Vagina (tissue), 2 donors: ENCODE measurements at places on chromosomes 4 and X.

DNA sequence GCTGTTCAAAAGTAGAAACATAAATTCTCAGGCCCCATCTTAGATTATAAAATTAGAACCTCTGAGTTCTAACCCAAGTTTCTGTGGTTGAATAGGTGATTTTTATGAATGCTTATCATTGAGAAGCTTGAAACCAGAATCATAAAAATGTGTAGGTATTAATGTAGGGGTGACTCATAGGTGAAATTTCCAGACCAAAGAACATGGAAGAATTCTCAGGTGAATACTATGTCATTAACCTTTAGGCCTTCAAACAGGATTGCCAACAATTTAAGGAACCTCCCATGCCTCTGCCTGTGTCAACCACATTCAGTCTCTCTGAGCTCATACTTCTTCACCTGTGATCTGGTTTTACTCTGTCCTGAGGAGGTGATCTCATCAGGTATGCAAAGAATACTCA is 177.8 kb downstream of the NPFFR2 start:
- no peak for DNase-seq

- no peak for DNase-seq
These were observed 124.0 kb downstream of the PRDM5 start for GRCh38 chr4:120798570-120798969.

DNA sequence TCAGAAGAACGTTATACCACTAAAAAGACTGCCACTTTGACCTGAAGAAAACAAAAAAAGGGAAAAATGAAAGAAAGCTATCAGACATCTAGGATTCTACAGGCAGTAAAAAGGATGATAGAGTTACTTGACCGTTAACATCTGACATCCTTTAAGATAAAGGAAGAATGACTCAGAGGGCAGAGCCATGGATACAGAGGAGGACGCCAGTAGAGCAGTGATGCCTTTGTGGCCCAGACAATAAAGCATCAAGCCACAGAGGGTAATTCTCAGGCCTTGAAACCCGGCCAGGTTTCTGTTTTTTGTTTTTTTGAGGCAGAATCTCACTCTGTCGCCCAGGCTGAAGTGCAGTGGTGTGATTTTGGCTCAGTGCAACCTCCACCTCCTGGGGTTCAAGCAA is 9.5 kb upstream of the BEX1 start:
- no peak for DNase-seq

DNA sequence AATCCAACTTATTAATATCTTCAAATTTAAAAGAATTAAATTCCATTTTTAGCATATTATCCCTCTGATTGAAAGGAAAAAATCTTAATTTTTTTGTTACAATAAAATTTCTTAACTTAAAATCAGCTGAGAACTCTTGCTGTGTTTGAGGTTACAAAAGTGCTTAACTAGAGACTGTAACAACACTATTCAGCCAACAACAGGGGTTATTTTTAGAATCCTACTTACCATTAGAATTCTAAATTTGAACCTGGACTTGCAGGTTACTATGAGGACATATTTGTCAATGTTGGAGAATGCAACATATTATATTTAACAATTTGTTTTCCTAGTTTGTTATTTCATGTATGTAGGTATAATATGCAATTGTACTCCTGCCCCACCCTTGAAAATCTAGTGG is 238.1 kb upstream of the CXXC4 start:
- no peak for DNase-seq

- DNase-seq, result no peak
These were observed 577.0 kb downstream of the FAT4 start for GRCh38 chr4:125891597-125892258.

DNA sequence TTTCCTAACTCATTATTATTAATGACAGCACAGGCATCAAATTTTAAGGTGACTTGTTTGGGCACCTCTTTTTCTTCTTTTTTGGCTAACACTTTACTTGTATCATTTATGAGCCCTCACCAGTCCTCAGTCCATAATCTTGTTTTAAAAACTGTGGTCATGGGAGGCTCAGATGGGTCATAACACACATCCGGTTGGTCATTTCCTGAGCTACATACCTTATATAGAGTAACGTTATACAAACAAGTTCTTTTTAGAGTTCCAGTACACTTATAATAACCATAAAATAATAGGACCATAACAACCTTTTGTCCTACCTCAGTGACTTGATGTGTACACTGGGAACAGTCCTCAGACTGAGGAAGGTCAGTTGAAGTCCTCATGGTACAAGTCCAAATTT is 21.1 kb upstream of the PLS3 start:
- no peak for DNase-seq

DNA sequence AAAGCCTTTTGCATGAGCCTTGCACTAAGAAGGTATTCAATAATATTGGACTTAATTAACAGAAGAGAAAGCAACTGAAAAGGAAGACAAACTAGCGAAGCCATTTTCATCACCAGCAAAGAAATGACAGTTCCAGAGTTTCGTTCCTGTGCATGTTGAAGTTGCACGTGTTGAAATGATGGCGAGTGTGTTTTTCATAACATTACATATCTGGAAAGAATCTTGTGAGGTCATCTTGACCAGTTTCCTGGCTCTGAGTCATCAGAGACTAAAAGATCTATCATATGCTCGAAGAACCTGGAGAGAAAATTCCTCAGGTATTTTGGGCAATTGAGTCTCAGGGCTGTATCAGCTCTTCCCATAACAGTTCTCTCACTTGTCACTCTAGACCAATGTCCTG is 106.2 kb upstream of the MAML3 start:
- no peak for DNase-seq

DNA sequence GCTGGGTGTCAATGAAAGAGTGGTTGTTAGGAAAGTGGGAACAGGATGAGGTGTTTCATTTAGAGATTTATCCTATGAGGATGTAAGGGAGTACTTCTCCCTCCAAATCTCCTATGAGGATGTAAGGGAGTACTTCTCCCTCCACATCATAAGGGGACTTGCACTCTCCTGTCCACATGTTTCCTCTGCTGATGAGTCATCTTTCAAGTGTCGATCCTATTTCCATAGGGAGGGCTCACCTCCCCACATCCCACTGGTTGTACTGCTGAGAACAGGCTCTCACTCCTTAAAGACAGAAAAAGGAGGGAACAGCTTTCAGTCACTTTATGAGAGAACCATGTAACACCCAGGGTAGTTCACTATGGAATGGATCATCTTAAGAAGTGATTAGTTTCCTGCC is 65.0 kb downstream of the INPP4B start:
- DNase-seq, result no peak

DNA sequence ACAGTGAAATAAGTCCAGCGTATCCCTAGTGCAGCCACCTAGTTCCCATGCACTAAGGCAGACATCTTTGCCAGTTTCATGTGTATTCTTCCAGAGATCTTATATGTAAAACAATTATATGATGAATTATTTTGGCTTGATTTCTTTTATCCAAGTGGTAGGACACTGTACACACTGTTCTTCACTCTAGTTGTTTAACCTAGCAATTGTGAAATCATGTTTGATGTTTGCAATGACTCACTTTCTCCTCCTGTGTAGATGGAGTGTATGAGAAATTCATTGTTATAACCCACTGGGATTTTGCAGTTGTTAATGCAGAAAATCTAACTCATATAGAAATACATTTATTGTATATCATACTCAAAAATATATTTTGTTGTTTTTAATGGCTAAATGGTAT is 17.5 kb upstream of the TBC1D1 start:
- DNase-seq, result no peak

DNA sequence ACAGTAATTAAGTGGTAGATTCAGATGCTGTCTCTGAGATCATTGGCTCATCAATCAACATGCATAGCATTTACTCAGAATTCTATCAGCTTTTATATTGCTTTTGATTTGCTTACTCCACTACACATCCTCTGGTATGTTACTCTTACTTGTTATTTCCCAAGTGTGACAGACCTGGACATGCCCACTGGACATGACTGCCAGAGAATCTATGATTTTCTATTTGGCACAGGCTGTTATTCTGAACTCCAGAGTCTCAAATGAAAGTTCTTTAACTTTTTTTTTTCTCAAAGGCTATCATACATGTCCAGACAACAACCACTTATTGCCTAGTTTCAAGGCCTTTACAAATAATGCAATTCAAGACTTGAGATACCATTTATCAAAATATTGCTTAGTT is 116.1 kb upstream of the ARHGAP24 start:
- DNase-seq, result no peak

GRCh38 chr4:140719686-140720085 is 36.5 kb downstream of the TBC1D9 start:
- DNase-seq, result no peak

- DNase-seq, result no peak
These were observed 187.6 kb downstream of the RAPGEF2 start for GRCh38 chr4:159290321-159291030.

DNA sequence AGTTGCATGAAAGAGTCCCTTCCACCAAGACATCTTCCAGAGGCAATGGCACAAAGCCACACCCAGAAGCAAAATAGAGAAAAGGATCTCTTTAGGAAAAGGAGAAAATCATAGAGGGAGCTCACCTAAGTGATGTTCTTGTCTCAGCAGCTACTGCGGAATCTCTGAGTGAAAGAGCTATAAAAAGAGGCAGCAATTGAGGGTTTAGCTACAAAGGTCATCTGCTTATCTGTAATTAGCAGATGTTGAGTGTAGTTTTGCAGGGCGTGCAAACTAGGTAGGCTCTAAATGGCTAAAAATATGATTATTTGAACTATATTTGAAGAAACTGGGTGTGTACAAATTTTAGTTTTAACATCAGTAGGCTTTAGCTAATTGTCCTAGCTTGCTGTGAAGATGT is 276.0 kb downstream of the HS3ST1 start:
- no peak for DNase-seq

DNA sequence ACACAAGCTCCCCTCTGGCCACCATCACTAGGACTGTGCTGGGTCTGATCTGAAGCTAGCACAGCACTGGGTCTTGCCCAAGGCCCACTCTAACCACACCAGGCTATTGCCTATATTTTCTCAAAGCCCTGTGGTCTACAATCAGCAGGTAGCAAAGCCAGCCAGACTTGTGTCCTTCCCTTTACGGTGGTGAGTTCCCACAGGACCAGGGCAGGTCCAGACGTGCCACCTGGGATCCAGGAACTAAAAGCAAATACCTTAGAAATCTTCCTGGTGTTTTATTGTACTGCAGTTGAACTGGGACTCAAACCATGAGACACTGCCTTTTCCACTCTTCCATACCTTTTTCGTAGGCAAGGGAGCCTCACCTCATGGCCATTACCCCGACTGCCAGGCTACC is 9.0 kb upstream of the MAGEC2 start:
- no peak for DNase-seq

GRCh38 chrX:23783589-23784469 is 856 bp downstream of the SAT1 start:
- no peak for DNase-seq

- DNase-seq, result no peak
These were observed 994.9 kb upstream of the SLIT2 start for GRCh38 chr4:19256823-19257222.

DNA sequence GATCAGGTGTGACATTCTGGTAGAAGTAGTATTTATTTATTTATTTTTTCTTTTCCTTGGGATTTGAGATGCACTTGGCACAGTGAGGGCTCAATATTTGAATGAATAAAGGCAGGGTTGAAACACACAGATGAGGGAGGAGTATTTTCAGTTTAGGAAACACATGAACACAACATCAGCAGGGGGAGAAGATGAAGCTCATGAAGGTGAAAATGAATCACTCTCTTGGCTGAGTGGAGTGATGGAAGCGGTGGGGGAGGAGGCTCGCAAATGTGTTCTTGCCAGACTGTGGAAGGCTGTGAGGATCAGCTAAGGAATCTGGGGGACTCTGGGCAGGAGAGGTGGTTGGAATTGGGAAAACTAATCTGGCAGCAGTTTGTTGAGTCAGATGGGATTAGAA is 55.3 kb downstream of the ARHGAP10 start:
- no peak for DNase-seq

DNA sequence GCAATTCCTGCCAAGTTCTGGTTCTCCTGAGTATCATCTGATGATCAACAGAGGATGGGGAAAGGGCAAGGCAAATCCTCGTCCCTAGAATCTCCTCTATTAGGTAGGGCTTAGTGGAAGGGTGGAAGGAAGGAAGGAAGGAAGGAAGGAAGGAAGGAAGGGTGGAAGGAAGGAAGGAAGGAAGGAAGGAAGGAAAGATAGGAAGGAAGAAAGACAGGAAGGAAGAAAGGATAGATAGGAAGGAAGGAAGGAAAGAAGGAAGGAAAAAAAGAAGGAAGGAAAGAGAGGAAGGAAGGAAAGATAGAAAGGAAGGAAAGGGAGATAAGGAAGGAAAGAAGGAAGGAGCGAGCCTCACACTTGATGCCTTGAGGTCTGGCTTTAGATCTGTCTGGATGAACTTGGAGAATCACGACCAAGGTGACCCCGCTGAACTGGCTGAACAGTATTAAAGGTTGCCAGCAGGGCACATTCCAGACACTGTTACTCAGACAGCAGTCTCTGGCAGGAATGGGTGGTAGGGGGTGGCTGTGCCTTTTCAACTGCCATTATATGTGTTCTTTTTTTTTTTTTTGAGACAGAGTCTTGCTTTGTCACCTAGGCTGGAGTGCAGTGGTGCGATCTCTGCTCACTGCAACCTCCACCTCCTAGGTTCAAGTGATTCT is 57.1 kb downstream of the MAP7D2 start:
- no peak for DNase-seq

DNA sequence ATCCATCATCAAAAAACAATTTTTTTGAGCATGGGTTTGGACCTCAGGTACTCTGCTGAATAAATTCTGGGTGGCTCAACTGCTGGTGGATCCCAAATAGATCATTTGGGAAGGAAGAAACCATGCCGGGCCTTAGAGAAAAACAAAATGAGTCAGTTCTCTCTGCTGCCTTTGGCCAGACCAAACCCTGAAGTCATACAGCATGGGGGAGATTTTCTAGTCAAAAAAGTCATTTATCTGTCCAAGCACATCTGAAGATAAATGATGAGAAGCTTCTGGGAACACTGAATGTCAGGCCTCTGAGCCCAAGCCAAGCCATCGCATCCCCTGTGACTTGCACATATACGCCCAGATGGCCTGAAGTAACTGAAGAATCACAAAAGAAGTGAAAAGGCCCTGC is 261.4 kb downstream of the DHX15 start:
- no peak for DNase-seq

GRCh38 chr4:155906554-155907247 is 3.2 kb downstream of the TDO2 start:
- no peak for DNase-seq

DNA sequence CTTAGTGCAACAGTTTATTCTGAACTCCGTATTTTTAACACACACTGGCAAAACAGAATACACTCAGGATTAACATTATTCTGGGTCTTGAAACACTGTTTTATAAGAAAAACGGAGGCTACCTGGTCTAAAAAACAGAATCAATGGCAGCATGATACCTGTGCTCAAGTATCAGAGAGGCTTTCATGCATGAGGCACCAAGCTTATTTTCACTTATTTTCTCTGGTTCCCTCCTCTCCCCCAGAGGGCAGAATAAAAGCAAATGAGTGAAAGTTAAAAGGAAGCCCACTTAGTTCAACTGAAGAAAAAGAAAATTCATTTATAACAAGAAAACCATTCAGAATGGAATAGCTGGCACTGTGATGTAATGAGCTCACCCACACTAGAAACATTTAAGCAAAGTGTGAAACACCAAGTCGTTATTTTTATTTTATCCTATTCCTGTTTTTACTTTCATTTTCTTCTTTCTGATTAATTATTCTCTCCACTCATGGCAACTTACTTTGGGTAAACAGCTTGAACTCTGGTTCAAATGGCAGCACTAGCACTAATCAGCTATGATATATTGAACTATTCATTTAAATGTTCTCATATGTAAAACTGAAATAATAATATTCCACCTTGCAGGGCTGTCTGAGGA is 211.8 kb downstream of the PPP3CA start:
- no peak for DNase-seq
